ENCODE measurements at places on chromosomes 6 and 20. TPM values are rescaled to one million over a fixed set of nuclear protein-coding genes. Genes with fewer than 3 reads are reported as not detected.

The SLC26A8 gene
- not detected for polyA plus RNA-seq

The TMEM170B gene
- 0.14 TPM for polyA plus RNA-seq

The GPLD1 gene
- polyA plus RNA-seq = 0.09 TPM

The PAQR8 gene
- 2.5 TPM for polyA plus RNA-seq

The PRDM13 gene
- polyA plus RNA-seq = not detected

The CTSZ gene
- 13.5 TPM for polyA plus RNA-seq

The HLA-DRA gene
- 2.0 TPM for polyA plus RNA-seq

The NRN1 gene
- 50.5 TPM for polyA plus RNA-seq

The COL12A1 gene
- 253 TPM for polyA plus RNA-seq

The CGA gene
- 8.9 TPM for polyA plus RNA-seq

The IL17A gene
- not detected for polyA plus RNA-seq

The SLC35D3 gene
- polyA plus RNA-seq = not detected

The GRM1 gene
- polyA plus RNA-seq = not detected

The C20orf204 gene
- 0.14 TPM for polyA plus RNA-seq

The PLA2G7 gene
- not detected for polyA plus RNA-seq

The ZNF343 gene
- polyA plus RNA-seq = 8.1 TPM

The BPIFB1 gene
- not detected for polyA plus RNA-seq

The KCNQ5 gene
- 5.7 TPM for polyA plus RNA-seq

The CTCFL gene
- not detected for polyA plus RNA-seq

The TRIM38 gene
- polyA plus RNA-seq = 6.5 TPM

The PRKN gene
- 1.2 TPM for polyA plus RNA-seq

The PPIL1 gene
- polyA plus RNA-seq = 30.5 TPM

The CRISP2 gene
- not detected for polyA plus RNA-seq

The REM1 gene
- not detected for polyA plus RNA-seq

The HLA-DMA gene
- polyA plus RNA-seq = 6.2 TPM

The HDGFL1 gene
- not detected for polyA plus RNA-seq

The PPP2R5D gene
- polyA plus RNA-seq = 41.4 TPM

The RNF39 gene
- polyA plus RNA-seq = 0.21 TPM

The RAD21L1 gene
- 0.16 TPM for polyA plus RNA-seq

The LAMP5 gene
- polyA plus RNA-seq = not detected

The SLC22A7 gene
- polyA plus RNA-seq = not detected

The PPIL6 gene
- polyA plus RNA-seq = 3.5 TPM

The OR2H2 gene
- polyA plus RNA-seq = not detected

The TRIM15 gene
- polyA plus RNA-seq = not detected

The TFAP2D gene
- polyA plus RNA-seq = not detected

The CENPW gene
- 29.7 TPM for polyA plus RNA-seq

The SLC17A1 gene
- polyA plus RNA-seq = not detected

The C6orf58 gene
- polyA plus RNA-seq = not detected

The PLCB4 gene
- polyA plus RNA-seq = 3.5 TPM

The SLC12A5 gene
- 0.55 TPM for polyA plus RNA-seq

Data from GM23248 (cell line).